Upper lobe of right lung (tissue), 1 donor: ENCODE measurements at places on chromosomes 7 and 10.

- no peak for DNase-seq
Observed at GRCh38 chr7:108535744-108536143, 9.8 kb upstream of the PNPLA8 start.

DNA sequence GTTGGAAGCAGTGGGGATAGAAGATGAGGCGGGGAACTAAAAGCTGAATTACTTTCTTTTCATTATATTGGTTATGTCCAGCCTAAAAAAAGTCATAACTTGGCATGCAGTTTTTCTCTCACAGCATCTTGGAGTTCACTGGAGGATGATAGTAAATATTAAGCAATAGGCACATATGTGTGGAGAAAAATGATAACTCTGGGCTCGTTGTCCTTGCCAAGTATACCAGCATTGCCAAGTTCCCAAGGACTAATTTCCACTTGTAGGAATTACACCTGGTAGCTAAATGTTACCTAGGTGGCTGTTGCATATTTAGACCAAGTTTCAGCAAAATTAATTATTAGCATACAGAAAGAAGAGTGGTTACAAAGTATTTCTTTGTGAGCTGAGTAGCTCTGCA, 1007.6 kb downstream of the ANKRD7 start:
- no peak for DNase-seq

DNA sequence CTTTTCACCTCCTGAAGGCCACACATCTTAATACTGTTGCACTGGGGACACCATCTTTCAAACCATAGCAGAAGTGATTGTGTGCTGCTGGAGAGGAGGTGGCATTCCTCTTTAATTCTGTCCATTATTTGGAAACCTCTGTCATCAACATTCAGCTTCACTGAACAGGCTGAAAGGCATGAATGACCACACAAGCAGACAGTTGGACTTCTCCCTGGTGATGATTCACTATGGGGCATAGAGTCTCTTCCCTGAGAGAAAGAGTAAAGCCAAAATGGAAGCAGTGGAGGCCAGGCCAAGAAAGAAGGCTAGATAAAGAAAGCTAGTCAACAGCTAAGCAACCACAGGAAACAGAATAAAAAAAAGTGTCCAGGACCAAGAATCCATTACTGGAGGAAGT, 113.1 kb upstream of the VSTM2A start:
- no peak for DNase-seq

GRCh38 chr10:85400981-85401695, 965.5 kb downstream of the GRID1 start:
- no peak for DNase-seq

DNA sequence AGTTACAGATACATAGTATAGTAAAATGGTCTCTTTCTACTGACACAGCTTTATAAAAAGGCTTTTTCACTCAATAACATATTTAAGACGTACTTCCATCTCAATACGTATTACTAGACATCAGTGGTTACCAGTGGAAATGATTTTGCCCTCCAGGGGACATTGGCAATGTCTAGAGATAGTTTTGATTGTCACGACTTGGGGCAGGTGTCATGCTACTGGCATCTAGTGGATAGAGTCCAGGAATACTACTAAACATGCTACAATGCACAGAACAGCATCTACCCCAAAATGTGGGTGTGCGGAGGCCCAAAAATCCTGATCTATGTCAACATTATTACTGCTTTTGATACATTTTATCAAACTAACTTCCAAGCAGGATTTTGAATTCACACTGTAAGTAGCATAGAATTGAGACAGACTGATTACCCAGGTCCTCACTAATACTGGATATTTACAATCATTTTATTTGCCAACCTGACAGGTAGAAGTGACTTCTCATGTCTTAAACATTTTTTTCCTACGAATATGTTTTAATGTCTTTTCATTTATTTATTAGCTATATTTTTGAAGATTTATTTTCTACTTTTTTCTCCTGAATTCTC, 53.8 kb downstream of the HGF start:
- no peak for DNase-seq

DNA sequence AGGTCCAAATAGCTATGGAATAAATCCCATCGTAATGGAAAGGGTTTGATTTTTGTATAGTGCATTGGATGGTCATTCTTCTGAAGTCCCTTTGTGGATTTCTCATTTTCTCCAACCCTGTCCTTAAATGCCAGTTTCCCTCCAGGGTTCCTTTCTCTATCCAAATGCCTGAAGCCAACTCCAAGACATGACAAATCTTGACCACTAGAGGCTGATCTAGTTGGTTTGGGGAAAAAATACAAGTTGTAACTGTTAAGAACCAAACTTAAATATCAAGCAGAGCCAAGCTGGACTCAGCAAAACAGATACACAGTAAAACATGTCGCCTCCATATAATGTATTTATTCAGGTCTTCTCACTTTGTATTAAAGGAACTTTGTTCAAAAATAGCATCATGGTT, 28.7 kb downstream of the FRMD4A start:
- DNase-seq, result no peak

DNA sequence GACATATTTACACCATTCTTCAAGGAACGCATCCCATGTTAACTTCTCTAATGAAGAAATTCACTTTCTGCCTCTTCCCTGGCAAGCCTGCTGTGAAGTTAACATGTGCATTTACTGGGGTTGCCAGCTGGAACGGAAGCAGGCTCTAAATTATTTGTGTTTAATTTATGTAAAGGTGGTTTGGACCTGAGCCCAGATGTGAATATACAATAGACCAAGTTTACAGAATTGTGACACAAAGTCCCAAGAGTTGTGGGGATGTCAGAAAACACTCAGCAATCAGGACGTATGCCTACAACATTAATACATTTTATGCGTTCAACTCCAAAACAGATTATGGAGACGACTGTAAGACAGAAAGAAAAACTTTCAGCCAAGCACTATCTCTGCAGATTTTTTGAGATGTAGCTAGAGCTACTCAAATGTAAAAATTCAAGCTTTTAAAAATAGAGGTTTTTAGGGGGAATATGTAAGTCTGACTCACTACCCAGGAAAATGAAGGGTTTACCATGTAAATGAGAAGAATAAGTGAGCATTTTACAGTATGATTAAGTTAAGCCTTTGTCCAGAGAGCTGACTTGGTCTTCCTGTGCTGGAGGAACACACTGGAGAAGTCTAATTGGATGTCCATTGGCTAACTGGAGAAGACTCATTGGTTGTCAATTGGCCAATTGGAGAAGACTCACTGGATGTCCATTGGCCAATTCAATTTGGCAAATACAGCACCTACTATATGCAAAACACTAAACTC, 19.5 kb downstream of the NRP1 start:
- no peak for DNase-seq

DNA sequence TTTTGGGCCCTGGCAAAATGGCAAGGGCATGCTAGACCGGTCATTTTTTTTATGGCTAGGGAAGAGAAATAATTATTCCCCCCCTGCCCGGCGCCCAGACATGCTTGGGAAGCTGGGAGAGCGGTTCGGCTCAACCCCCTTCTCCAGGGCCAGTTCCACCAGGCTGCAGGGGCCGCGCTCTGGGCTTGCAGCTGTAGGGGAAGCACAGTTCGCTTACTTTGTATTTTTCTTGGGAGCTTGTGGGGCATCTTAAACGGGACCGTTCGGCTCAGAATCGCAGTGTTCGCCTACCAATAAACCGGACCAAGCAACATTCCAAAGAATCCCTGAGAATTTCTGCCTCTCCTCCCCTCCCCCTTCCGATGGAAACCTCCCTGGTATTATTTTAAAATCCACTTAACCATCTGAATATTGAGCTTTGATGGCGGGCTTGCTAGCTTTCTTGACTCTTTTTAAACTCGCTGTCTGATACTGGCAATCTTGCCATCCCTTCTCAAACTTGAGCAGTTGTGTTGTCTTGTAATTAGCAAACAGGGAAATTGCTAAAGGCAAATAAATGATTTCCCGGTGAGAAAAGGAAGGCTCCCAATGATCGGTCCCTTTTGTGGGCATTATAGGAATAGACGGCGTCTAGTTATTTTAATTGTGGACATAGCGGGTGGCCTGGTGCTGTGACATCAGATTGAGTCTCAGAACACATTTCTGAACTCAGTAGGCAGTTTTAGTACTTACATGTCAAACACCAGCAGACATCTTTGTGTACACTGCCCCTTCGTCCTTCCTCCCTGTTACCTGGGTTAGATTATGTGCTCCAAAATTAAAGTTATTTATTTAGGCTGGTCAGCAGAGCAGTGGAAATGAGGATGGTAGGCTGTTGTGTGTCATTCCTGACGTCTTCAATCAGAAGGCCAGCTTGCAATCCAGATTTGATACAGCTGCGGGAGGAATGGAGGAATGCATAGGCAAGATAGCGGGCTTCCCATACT, 3.4 kb downstream of the TCF7L2 start:
- no peak for DNase-seq

GRCh38 chr7:134820778-134821177, 41.3 kb downstream of the CALD1 start:
- DNase-seq, result no peak

DNA sequence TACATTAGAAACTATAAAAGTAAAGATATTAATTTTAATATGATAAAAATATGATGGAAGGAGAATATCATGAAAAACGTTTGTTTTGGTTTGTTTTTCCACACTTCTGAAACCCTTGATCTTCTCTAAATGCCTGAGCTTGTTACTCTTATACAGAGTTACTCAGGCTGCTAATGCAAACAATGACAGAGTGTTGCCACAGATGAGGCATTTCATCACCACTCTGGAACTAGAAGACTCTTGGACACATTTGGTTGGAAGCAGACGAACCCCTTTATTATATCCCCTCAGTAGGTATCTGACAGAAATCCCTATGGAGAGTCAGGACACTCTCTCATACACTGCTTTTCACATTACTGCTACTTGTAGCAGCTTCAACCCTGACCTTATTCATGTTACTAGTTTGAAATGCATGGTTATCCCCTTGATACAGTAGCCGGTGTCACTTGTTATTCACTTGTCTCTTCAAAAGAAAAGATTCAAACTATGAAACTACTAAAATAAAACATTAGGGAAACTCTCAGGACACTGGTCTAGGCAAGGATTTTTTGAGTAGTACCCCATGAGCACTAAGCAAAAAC, 66.9 kb downstream of the SEMA3C start:
- DNase-seq, result no peak

- no peak for DNase-seq
Observed at GRCh38 chr7:78047800-78048199, 249.2 kb downstream of the PHTF2 start.

- DNase-seq, result peak; percentile 98
Observed at GRCh38 chr7:10973061-10973941, at the start of gene PHF14. TSS of gene PHF14 (plus strand) at chr7:10973872. CDS start at chr7:10974324, 452 bp downstream.

- no peak for DNase-seq
Observed at GRCh38 chr7:130960208-130960988, 226.4 kb upstream of the KLF14 start.

DNA sequence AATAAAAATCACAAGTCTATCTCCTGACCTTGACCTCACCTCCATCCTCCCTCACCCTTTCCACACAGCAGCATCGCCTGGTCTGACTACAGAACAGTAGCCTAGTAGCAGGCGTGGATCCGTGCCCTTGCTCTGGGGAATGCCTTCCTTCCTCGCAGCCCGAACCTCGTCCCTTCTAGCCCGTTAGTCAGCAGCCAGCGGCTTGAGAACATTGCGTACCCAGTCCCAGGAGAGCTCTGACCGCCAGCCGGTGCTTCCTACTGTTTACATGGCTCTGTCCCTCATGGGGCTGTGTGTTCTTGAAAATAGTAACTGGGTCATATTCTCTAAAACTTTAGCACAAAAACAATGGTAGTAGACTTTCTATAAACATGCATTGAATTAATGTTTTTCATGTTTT, 682.7 kb upstream of the IGFBP3 start:
- DNase-seq, result peak; percentile 81
